ENCODE measurements at places on chromosomes 2 and 18.

- no peak for DNase-seq
These were observed 28.5 kb upstream of the ACTR2 start for GRCh38 chr2:65199166-65199565.

DNA sequence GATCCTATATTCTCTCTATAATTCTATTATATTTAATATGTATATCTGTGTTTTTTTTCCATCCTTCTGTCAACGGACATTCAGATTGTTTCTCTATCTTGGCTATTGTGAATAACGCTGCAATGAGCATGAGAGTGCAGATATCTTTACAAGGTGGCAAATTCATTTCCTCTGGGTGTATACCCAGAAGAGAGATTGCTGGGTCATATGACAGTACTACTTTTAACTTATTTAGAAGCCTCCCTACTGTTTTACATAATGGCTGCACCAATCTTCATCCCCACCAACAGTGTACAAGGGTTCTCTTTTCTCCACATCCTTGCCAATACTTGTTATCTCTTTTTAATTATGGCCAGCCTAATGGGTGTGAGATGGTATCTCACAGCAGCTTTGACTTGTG lies 66.5 kb downstream of the TSPYL6 start:
- no peak for DNase-seq

DNA sequence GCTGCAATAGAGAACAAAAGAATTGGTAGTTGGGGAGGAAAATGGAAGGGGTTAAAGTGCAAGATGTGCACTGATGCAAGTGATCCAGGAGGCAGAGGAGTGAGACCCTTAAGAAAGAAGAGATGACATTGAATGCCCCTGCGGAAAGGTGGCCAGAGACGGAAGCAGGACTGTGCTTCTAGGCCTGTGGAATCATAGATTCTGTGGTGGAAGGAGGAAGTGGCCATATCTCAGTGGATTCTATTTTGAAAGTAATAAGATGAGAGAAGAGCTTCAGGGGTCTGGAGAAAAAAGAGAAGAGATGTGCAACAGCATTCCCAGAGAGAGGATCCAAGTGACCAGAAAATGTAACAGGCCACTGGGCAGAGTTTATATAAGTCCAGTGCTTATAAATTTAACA lies 18.6 kb upstream of the GYPC start:
- DNase-seq = no peak

DNA sequence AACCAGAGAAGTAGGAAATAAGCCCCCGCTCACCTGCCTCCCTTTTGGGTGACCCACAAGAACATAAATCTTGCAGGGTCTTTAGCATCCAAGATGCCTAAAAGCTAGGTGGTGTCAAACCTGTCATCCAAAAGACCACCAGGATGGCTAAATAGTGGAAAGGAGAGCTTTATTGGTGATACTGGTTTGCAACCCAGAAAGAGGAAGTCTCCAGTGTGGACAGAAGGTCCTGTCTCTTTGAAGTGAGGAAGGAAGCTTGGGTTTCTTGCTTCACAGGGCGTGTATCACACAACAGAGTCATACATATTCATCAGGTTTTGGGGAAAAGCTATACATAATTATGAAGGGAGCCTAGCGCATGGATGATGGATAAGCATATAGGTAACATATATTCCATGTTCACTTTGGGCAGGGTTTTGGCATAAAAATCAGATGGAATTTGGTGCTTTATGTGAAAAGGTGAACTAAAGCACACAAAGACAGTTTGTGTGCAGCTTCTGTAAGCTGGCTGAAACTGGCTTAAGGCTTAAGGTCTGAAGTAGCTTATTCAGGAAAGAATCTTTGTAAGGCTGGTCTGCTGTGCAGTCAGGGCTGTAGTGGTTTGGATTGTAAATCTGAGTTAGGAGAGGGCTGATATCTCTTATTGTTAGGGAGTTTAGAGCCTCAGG lies 102.2 kb upstream of the MSH2 start:
- DNase-seq = no peak

GRCh38 chr2:240291337-240292034 lies 144.0 kb upstream of the GPC1 start:
- no peak for DNase-seq

DNA sequence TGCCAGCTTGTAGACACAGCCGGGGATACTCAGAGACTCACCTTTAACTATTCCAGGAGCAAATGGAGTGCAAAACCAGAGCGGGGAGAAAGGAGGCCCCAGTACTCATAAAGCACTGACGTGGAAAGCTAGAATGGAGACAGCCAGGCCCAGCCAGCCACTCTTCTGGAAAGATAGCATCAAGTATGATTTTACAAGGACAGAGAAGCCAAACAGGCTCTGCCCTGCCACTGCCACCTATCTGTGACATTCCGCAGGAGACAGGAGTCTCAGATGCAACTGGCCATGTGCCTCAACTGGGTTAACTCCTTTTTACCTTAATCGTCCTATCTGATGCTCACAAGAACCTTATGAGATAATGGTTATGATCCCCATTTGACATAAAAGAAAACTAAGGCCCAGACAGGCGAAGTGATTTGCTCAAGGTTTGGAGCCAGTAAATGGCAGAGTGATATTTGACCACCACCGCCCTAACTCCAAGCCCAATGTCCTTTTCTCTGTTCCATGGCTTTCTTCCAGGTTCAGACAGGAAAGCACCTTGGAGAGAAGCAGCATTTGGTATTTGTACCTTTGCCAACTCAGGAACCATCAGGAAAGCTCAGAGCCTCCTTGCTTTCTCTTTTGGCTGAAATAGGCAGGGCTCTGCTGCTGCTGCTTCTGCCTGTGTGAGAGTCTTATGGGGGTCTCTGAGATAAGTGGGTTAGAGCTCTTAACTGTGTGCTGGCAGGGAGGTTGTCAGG lies 15.6 kb downstream of the KIF3C start:
- no peak for DNase-seq

- DNase-seq = no peak
These were observed 53.1 kb downstream of the DYSF start for GRCh38 chr2:71506222-71507153.

DNA sequence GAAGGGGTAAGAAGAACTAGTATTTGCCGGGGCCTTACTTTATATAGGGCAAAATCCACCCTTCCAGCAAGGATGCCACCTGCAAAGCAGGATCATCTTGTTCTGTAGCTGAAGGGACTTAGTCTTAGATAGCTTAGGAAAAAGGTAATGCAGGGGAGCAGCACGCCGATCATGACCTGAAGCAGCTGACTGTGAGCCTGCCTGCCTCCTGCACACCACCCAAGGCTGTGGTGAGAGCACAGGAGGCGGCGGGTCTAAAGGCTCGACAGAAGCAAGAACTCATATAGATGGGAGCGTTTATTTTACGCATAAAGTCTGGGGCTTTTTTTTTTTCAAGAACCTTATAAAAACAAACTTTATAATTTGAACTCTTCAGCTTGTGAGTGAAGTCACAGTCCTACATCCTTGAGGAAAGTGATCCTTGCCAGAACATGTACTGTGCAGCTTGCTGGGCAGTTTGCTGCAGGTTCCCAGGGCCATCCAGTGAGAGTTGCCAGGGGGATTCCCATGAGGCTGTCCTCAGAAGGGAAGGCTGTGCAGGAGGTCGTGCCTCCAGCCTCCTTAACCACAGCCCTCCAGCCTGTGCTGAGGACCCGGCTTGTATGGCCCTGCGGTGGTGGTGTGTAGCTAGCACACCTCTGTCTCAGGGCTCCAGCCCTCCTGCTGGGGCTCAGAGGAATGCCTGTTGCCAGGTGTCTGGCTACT lies 92.1 kb downstream of the RNF144A start:
- no peak for DNase-seq

DNA sequence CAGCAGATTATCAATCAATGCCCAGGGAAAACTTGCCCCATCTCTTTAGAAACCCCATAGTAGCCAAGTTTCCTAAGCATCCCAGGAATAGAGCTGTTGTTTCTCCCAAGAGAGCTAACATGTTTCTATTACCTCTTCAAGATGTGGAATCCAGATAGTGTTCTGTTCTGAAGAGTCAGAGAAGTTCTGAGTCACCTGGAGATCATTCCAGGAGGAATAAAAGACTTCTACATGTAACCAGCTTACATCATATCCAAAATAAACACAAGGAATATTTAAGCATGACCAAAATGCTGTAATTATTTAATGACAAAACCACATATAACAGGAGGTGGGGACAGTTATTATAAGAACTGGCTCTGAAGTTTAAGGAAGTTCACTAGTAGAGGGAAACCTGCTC lies 51.0 kb upstream of the GORASP2 start:
- DNase-seq = no peak

- no peak for DNase-seq
These were observed 305.0 kb upstream of the ID2 start for GRCh38 chr2:8376603-8377410.

DNA sequence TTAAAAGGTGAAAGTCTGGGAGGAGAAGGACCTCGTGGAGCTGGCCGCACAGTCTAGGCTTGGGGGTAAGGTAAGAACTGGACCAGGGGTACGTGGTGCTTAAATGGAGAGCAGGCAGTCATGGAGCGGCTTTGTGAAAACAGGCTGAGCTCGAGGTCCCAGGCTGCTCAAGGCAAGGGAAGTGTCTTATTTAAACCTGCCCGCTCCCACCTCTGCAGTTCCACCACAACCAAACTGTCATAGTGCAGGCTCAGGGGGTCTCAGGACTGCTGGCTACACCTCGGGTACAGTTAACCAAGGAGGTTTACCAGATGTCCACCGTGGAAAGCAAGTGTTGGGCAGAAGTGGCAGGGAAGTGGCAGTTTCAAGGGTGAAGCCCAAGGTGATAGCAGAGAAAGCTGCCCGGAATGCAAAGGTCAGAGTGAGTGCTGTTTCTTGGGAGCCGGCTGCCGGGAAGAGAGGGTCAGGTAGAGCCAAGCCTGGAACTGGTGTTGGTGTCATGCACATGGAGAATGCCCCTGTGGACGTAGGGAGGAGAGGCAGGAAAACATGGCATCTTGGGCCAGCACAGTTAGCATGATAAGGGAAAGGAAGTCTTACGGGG lies 203.3 kb downstream of the GBX2 start:
- DNase-seq = no peak

- DNase-seq = no peak
These were observed 22.0 kb downstream of the DOCK10 start for GRCh38 chr2:225020168-225020849.

DNA sequence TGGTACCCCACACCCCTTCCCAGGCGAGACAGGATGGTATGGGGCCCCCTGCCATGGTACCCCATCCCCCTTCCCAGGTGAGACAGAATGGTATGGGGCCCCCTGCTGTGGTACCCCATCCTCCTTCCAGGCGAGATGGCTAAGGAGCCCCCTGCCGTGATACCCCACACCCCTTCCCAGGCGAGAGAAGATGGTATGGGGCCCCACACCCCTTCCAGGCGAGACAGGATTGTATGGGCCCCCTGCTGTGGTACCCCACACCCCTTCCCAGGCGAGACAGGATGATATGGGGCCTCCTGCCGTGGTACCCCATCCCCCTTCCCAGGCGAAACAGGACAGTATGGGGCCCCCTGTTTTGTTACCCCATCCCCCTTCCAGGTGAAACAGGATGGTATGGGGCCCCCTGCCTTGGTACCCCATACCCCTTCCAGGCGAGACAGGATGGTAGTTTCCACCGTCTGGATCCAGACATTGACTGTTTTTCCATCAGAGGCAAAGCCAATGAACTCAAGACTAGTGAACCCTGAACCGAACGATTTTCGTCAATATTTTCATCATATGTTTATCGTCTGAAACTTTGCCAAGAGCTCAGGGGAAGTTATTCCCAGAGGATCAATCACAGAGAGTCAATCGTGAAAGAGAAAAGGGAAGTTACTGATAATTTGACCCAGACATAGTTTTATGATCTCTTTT lies 75.0 kb downstream of the MYCN start:
- no peak for DNase-seq

- no peak for DNase-seq
These were observed 172.8 kb upstream of the RBMS1 start for GRCh38 chr2:160666154-160667060.

DNA sequence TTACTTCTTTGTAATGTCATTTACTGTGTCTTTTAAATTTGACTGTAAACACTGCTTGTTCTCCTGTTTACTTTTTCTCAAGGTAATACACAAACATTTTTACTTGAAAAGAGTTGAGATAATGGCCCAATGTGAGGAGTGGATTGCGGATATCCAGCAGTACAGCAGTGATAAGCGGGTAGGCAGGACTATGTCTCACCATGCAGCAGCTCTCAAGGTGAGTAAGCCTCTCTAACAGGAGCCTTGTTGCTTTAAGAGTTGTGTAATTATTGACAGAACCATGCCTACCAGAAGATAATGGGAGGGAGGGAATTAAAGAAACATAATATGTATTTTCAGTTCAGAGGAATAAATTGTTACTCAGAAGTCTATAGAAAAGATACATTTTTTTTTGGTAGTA lies 16.5 kb upstream of the TTC27 start:
- no peak for DNase-seq

GRCh38 chr2:21041943-21042707 lies 1.7 kb downstream of the APOB start:
- no peak for DNase-seq

GRCh38 chr2:169365029-169365480 lies 2.7 kb upstream of the LRP2 start:
- DNase-seq = no peak

DNA sequence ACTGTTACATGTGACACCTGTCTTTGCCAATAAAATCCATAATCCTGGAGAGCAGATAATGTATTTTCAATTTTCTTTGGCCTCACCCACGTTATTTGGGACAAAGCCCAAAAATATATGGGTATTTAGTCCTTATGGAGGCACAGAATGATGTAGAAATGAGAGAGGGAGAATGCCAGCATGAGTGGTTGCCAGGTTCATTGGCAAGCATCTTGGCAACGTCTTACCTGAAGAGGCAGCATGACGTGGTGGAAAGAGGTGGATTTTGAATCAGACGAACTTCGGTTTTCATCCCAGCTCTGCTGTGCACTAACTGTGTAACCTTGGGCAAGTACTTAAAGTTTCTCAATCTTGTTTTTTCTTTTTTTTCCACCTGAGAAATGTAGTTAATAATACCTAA lies 969.6 kb upstream of the PIK3C3 start:
- no peak for DNase-seq

GRCh38 chr2:7813541-7814292 lies 868.1 kb upstream of the ID2 start:
- DNase-seq = no peak

GRCh38 chr2:240060977-240061591 lies 7.8 kb upstream of the OR6B3 start:
- peak; percentile 30 for DNase-seq

- no peak for DNase-seq
These were observed 122.5 kb downstream of the FHOD3 start for GRCh38 chr18:36419900-36420531.

- no peak for DNase-seq
These were observed 453.4 kb downstream of the TGIF1 start for GRCh38 chr18:3903337-3903736.
